ENCODE measurements at places on chromosomes 7 and 10.

GRCh38 chr10:43155741-43156140 is 17.5 kb downstream of the CSGALNACT2 start:
- no peak for DNase-seq

DNA sequence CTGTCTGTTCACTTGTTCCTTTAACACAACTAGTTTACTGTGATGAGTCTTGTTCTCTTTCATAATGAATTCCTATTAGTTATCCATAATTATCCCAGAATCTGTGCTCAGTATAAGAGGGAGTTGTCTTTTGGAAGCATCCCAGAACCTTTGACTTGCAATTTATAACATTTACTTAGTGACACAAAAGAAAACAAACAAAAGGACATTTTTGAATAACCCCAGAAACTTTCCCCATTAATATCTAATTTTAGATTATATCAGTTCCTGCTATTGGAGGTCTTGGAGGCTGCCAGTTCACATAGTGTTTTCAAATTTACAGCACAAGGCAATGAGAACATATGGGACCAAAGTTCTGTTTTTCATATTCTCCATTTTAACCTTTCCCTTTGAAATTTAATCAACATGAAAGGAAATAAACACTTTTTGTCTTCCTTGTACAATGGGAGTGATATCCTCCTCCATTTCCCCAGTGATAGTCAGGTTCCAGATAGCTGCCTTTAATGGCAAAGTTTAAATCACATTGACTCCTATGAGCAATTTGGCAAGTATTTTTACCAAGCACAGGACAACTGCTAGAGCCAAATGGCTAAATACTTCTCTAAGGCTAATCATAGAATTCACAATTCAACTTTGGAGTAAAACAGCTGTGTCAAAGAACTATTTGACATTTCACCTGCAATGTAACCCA is 37.1 kb upstream of the GNAT3 start:
- no peak for DNase-seq

DNA sequence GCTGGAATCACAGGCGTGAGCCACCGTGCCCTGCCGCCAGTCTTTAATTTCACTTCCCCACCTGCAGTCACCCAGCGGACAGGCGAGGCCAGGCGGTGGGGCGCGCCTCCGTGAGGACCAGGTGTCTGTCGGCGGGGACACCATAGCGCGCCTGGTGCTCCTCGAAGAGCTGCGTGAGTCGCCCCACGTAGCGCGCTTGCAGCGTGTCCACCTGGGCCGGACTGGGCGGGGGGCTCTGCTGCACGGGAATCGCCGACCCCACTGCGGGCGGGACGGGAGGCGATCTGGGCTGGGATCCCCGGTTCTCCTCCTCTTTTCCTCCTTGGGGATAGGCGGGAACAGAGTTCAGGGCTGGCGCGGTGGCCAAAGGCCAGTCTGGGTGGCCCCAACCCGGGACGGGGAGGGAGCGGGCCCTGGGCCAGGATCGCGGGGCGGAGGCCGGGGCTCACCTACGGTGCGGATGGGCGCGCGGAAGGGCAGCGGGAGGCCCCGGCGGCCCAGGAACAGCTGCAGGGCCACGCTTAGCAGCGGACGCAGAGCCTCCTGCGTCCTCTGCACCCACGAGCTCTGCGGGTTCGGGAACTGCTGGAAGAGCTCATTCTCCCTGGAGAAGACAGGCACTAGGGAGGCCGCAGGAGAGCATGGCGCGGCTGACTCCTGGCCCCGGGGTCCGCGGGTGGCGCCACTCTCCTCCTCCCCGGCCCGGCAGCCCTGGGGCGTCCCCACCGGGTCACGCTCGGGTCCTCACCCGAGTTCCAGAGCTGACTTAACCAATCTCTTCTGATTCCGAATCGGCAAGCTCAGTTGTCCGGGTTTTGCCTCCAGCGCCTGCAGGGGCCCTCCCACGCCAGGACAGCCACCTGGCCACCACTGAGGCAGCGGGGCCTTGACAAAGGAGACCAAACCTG is 1.1 kb upstream of the MOGAT3 start:
- no peak for DNase-seq

GRCh38 chr10:62669341-62669740 is 135.2 kb upstream of the ADO start:
- DNase-seq: no peak

- no peak for DNase-seq
Measured at GRCh38 chr10:34305189-34305588, 509.9 kb downstream of the PARD3 start.

All from activated CD4-positive, alpha-beta T cell treated with anti-CD3 and anti-CD28 coated beads, Interleukin-2, amount 50 U/mL, for 24 hours (primary cell).